ENCODE measurements at places on chromosomes 12 and 14.

GRCh38 chr12:46627686-46628085, 198.1 kb downstream of the SLC38A4 start:
- no peak for DNase-seq

DNA sequence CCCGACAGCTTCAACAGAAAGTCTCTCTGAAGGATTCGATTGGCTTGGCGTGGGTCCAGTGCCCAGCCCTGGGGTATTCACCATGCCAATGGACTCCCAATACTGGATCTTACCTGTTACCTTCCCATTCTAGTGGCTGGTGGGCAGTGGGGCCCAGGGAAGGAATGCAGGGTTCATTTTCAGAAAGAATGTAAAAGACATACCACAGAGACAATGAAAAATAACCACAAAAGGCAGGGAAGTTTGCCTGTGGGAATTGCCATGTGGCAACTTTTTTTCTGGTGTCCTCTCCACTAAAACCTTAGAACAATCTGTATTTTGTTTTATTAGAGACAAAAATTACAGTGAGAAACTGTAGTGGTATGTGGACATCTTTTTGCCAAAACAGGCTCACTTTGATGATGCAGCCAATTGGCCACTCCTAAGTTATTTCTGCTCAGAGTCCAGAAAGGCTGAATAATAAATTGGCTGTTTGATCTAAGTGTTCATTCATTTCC, 55.2 kb downstream of the PTGER2 start:
- no peak for DNase-seq

DNA sequence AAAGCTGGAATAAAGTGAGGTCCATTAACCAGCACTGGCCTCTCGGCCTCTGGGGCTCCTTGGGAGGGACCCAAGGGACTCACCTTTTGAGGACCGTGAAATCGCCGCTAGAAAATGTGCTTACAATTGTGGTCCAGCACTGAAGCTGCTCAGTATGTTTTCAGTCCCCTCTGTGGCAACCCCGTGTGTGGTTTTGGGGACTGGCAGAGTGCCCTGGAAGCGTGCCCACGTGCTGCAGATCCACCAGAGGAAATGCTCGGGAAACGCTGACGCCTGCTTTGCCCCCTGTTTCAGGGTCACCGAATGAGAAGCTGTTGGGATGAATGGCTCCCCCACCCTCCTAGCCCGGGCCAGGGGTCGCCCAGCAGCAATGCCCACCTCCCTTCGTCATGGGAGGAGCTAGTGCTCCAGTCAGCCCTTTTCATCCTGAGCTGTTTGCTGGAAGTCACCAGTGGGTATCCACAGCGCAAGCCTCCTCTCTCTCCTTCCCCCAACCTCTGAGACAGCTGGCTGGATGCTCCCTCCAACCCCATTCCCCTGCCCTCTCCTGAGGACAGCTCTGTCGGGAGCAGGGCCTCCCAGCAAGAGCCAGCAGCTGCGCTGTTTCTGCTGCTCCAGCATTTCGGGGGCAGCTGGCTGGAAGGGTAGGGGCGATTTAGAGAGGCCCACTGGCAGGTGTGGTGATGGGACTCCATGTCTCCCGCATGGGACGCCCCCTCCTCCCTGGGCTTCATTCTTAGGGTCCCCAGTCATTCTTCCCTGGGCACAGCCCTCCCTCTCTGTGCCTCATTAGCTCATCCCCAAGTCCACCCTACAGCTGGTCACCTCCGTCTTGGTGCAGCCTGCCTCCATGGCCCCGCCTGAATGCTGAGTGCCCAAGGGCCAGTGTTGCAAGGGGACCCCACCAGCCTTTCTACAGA, 33.2 kb upstream of the PPP1R13B start:
- no peak for DNase-seq

DNA sequence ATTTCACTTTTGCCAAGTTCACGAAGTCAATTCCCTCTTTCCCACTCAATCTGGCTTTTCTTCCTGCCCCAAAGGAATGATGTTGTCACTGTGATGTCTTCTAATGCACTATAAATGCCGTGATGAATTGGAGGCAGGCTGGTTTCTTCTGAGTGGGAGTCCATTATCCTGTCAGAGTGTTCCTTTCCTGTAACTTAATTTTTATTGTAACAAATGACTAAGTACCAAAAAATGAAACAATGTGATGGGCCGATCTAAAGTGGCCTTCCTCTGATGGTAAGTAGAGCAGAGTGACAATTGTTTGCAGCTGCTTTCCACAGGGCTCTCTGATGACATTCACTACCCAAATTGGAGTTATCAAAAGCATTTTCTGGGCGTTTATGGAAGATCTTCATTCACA, 22.2 kb downstream of the TMEM30B start:
- DNase-seq, result no peak

Measured in effector memory CD4-positive, alpha-beta T cell (primary cell).